ENCODE measurements at places on chromosomes 16 and 17. TPM values are rescaled to one million over a fixed set of nuclear protein-coding genes. Genes with fewer than 3 reads are reported as not detected.
A peak's percentile ranks its signal among the peaks of the same experiment; 100 is the strongest.

DNA sequence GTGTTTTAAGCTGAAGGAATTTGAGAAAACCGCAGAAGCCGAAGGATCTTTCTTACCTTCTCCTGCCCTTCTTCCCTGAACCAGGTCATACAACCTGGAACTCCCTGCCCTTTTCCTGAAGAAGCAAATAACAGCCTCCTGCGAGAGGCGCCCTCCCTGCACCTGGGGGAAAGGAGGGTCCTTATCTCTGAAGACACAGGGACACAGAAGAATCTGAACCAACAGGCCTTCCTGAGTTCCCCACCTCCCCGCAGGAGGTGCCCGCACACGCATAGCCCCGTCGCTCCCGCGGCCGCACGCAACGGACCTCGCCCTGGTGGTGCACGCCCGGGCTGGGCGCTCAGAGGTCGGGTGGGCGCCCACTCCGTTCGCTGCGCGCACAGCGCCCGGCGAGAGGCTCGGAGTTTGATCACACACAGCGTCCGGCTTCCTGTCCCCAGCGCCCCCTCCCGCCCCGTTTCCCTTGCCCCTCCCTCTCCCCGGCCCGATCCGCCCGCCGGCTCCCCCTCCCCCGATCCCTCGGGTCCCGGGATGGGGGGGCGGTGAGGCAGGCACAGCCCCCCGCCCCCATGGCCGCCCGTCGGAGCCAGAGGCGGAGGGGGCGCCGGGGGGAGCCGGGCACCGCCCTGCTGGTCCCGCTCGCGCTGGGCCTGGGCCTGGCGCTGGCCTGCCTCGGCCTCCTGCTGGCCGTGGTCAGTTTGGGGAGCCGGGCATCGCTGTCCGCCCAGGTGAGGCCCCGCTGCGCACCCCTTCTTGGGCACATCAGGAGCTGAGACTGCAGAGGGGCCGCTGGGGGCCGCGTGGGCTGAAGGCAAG lies at the start of gene TNFSF12:
Gene TNFSF12 (plus strand): TSS at position 474 of the 816 bp plus-strand sequence. CDS start 96 bp downstream, at position 570.
- H3K27ac ChIP-seq, result peak within 1 kb of the TSS; percentile 86
- DNase-seq, result peak; percentile 78
- peak within 1 kb of the TSS; percentile 84 for H3K4me3 ChIP-seq
- peaks cover 56% of the 10 kb centered on the region for H3K4me1 ChIP-seq

Gene CES4A
- total RNA-seq, result 11.7 TPM

Gene JUP
- 2.3 TPM for total RNA-seq

Gene GRAPL
- 7.5 TPM for total RNA-seq

GRCh38 chr16:10181196-10182162 lies 749 bp downstream of the GRIN2A start:
- peaks cover 2% of the 10 kb centered on the region for H3K4me1 ChIP-seq
- no peak overlapping the region for H3K4me3 ChIP-seq
- H3K27ac ChIP-seq, result no peak overlapping the region
- peaks cover 43% of the 10 kb centered on the region for H3K27me3 ChIP-seq

- H3K4me1 ChIP-seq, result peaks cover 23% of the 10 kb centered on the region
- peaks cover 15% of the 10 kb centered on the region for H3K27me3 ChIP-seq
- H3K36me3 ChIP-seq, result no peaks in the 10 kb centered on the region
- H3K4me3 ChIP-seq, result peak within 1 kb of the TSS; percentile 49
- no peak within 1 kb of the TSS for H3K27ac ChIP-seq
Observed at GRCh38 chr16:58499615-58500351, at the start of gene NDRG4. Gene NDRG4, plus strand, starts transcription at chr16:58500143. Its CDS starts 106 bp downstream, at chr16:58500249.

- H3K4me1 ChIP-seq, result peaks cover 23% of the 10 kb centered on the region
- no peak for DNase-seq
Observed at GRCh38 chr16:90023078-90023447, 3.8 kb upstream of the DBNDD1 start.

DNA sequence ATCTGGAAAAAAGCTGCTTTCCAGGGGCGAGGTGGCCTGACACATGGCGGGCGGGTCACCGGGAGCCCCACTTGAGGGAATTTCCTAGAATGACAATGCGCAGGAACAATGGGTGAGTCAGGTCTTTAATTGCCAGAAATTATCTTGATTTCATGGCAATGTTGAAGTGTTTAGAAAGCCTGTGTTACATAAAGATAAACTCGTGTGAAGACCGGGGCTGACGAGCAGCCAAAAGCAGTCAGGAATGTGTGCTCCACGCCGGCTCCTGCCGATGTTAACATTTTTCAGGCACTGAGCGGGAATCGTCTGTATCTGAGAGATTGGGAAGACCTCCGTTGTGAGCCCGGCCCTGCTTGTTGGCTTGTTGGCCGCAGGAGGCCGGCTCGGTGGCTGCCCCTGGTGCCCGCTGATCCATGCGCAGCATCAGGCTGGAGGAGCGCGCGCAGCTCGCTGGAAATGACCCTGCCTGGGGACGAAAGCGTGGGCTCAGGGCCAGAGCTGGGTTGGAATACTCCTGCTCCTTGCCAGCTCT lies 353.1 kb downstream of the FOXL1 start:
- peaks cover 44% of the 10 kb centered on the region for H3K27me3 ChIP-seq
- no peak for DNase-seq
- no peak overlapping the region for H3K4me3 ChIP-seq
- H3K4me1 ChIP-seq, result no peaks in the 10 kb centered on the region
- peaks cover 1% of the 10 kb centered on the region for H3K36me3 ChIP-seq

DNA sequence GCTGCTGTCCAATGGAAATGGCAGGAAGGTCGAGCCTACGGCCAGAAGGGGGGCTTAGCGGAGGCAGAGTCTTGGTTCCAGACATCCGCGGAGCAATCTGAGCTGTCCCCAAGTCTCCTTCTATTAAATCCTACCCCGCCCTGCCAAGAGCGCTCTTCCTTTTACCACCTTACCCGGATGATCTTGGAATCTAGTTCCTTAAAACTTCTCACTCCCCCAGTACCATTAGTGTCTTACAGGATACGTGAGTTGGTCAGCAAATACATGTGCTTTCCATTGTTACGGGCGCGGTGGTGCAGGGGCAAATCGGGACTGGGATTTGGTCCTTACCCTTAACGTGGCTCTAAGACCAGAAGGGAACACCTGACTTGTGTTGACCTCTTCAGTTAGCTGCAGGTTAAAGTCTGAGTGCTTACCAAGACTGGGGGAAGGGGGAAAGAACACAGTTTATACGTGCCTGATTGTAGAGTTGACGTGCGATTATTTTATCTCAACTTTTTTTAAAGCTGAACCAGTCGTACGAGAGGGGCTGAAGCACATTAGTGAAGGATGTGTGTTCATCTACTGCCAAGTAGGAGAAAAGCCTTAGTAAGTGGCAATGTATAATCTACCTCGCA lies 495 bp downstream of the TXNDC17 start:
- H3K4me1 ChIP-seq, result peaks cover 61% of the 10 kb centered on the region
- H3K27ac ChIP-seq, result peak overlapping the region; percentile 91
- peaks cover 20% of the 10 kb centered on the region for H3K36me3 ChIP-seq
- H3K4me3 ChIP-seq, result peak overlapping the region; percentile 87
- H3K27me3 ChIP-seq, result no peaks in the 10 kb centered on the region
- no peak for DNase-seq

DNA sequence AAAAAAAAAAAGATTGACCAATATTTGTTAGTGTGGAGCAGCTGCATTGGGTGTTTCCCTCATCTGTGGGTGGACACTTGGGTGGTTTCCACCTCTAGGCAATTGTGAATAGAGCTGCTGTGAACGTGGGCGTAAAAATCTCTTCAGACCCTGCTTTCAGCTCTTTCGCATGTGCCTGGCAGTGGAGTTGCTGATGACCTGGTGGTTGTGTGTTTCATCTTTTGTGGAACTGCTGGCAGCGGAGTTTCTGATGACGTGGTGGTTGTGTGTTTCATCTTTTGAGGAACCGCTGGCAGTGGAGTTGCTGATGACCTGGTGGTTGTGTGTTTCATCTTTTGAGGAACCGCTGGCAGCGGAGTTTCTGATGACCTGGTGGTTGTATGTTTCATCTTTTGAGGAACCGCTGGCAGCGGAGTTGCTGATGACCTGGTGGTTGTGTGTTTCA lies 21.4 kb downstream of the ZC3H18 start:
- no peaks in the 10 kb centered on the region for H3K27me3 ChIP-seq
- H3K27ac ChIP-seq, result peak overlapping the region; percentile 42
- peak; percentile 44 for DNase-seq
- peaks cover 51% of the 10 kb centered on the region for H3K36me3 ChIP-seq
- H3K4me1 ChIP-seq, result peaks cover 45% of the 10 kb centered on the region
- H3K4me3 ChIP-seq, result no peak overlapping the region

Gene ERCC4
- 13.1 TPM for total RNA-seq

GRCh38 chr17:18368946-18369345 lies 5.6 kb upstream of the SHMT1 start:
- no peak for DNase-seq
- peaks cover 27% of the 10 kb centered on the region for H3K4me1 ChIP-seq
- no peak overlapping the region for H3K4me3 ChIP-seq
- H3K27ac ChIP-seq, result no peak overlapping the region
- H3K36me3 ChIP-seq, result no peaks in the 10 kb centered on the region

GRCh38 chr16:23902034-23902747 lies 66.4 kb downstream of the PRKCB start:
- H3K36me3 ChIP-seq, result peaks cover 17% of the 10 kb centered on the region
- H3K4me3 ChIP-seq, result no peak overlapping the region
- no peaks in the 10 kb centered on the region for H3K27me3 ChIP-seq
- no peak for DNase-seq

DNA sequence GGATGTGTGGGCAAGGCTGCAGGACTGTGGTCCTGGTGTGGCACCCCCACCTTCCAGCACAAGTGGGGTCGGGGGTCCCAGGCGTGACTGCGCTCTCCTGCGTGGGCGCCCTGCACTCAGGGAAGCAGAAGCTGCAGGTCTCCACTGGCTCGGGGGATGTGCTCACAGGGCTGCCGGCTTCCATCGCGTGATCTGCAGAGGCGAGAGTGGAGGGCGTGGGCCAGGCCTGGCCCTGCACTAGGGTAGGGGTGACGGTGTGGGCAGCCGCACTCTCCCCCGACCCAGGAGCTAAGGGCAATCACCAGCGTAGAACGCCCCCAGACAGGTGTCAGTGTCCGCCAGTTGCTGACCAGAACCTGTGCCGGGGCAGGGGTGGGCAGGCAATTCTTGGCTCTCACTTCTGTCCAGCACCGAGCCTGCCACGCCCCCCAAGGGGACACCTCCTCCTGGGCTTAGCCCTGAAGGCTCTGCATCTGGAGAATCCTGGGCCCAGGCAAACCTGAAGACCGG lies 32.3 kb downstream of the TNFRSF13B start:
- no peak overlapping the region for H3K27ac ChIP-seq
- DNase-seq, result no peak
- no peaks in the 10 kb centered on the region for H3K36me3 ChIP-seq

DNA sequence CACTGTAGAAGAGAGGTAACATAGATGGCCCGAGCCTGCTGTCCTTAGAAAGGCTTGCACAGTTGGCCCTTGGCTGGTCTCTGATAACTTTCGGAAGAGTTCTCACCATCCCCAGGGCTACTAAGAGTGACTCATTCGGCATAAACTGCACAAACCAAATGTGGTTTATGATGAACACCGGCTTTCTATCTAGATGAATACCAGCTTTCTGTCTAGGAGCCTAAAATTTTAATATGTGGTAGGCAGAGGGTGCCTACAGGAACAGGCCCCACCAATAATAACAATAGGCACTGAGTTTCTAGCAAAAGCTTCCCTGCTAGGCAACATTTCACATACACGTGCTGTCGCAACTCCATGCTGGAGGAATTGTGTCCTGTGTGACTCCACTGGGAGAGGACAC lies 15.4 kb downstream of the CNOT1 start:
- H3K36me3 ChIP-seq, result peaks cover 29% of the 10 kb centered on the region
- H3K4me1 ChIP-seq, result peaks cover 26% of the 10 kb centered on the region
- no peak overlapping the region for H3K4me3 ChIP-seq
- DNase-seq, result no peak

DNA sequence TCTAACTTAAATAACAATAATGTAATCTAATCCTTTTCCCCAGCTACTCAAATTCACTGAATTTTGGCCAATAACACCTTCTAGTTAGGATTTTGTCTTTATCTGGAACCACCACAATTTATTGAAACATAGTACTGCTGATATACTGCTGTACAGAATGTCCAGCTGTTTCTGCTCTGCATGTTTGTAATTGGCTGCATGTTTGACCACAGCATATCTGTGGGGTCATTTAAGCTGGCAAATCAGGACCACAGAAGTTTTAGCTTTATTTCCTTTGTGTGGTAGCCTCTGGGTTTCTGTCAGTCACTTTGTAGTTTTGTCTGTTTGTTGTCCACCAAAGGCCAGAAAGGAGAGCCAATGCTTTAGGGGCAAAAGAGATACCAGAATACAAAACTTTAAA lies 22.2 kb upstream of the RAB11FIP4 start:
- H3K4me3 ChIP-seq, result no peak overlapping the region
- H3K36me3 ChIP-seq, result peaks cover 5% of the 10 kb centered on the region
- H3K27ac ChIP-seq, result no peak overlapping the region
- H3K4me1 ChIP-seq, result peaks cover 22% of the 10 kb centered on the region
- no peaks in the 10 kb centered on the region for H3K27me3 ChIP-seq
- DNase-seq, result no peak

- peaks cover 22% of the 10 kb centered on the region for H3K36me3 ChIP-seq
- DNase-seq, result peak; percentile 79
- peak overlapping the region; percentile 81 for H3K27ac ChIP-seq
- no peaks in the 10 kb centered on the region for H3K27me3 ChIP-seq
Observed at GRCh38 chr17:75036643-75037268, 10.0 kb downstream of the ATP5PD start.

Gene LRRC46
- 0.14 TPM for total RNA-seq

DNA sequence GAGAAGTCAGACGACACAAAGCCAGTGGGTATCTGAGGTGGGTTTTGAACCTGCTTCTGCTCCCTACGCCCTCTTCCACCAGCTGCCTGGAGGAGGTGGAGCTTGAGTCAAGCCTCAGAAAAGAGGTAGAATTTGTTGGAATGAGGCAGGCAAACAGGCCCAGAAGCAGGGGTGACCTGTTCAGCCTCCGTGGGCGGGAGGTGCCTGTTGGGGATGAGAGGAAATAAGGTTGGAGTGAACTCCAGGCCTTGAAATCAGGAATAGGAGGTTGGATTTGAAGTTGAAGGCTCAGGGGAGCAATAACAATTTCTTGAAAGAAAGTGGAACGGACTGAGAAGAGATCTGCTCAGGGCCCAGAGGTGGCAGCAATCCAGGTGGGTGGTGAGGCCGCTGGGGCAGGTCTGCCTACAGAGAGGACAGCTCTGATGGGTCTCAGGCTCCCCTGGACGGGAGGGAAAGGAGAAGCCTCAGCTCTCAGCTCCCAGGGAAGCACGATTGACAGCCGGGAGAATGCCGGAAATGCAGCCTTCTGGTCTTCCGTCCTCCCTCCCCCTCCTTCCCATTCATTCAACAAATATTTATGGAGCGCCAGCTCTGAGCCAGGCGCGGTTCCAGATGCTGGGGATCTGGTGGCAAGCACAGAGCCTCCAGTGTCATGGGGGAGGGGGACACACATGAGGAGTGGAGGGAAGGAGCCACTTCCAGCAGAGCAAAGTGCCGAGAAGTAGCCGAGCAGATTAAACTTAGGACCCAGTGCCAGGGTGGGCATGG lies 61.9 kb upstream of the CIBAR2 start:
- no peak overlapping the region for H3K4me3 ChIP-seq
- no peaks in the 10 kb centered on the region for H3K4me1 ChIP-seq
- H3K36me3 ChIP-seq, result no peaks in the 10 kb centered on the region
- no peak overlapping the region for H3K27ac ChIP-seq

Data from activated CD8-positive, alpha-beta memory T cell treated with anti-CD3 and anti-CD28 coated beads, Interleukin-2, amount 10 ng/mL, durations not matched to agents 7 days and 5 days (primary cell).